ENCODE measurements at places on chromosomes 4 and X.

DNA sequence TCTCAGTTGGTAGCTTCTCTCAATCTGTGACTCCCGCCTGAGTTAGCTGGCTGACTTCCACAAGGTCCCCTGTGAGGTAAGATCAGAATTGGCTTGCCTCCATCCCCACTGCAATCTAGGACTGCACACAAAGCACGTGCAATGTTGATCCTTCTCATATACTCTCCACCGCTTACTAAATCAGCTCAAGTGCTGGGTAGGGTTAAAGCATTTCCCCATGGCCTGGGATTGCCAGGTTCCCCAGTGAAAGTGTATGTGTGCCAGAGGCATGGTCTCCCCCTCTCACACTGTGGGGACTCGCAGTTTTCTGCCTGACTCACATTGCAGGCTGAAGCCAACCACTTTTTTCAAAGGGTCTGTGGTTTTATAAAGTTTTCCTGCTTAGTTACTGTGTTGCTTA lies 886.9 kb downstream of the FAM133A start:
- DNase-seq: no peak

- DNase-seq: no peak
These were observed 67.1 kb downstream of the PRDM5 start for GRCh38 chr4:120855307-120856001.

- DNase-seq: no peak
These were observed 79.7 kb upstream of the ELOVL6 start for GRCh38 chr4:110278127-110278526.

DNA sequence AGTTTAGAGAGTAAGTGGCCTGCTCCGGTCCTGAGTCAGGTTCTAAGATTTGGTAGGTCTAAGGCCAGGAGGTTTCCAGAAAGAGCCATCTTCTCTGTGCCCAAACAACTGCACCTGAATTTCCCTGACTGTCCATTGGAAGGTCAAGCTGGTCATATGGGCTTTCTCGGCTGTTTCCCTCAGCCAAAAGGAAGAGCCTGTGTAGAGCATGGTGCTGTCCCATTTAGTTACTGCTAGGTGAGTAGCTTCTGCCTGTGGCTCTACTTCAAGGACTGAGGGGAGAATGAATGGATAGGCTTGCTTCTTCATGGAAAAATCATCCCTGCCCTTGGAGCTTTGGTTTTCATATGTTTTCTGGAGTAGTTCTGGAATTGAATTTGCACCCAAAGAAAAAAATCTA lies 33.7 kb downstream of the NHSL2 start:
- DNase-seq: no peak

DNA sequence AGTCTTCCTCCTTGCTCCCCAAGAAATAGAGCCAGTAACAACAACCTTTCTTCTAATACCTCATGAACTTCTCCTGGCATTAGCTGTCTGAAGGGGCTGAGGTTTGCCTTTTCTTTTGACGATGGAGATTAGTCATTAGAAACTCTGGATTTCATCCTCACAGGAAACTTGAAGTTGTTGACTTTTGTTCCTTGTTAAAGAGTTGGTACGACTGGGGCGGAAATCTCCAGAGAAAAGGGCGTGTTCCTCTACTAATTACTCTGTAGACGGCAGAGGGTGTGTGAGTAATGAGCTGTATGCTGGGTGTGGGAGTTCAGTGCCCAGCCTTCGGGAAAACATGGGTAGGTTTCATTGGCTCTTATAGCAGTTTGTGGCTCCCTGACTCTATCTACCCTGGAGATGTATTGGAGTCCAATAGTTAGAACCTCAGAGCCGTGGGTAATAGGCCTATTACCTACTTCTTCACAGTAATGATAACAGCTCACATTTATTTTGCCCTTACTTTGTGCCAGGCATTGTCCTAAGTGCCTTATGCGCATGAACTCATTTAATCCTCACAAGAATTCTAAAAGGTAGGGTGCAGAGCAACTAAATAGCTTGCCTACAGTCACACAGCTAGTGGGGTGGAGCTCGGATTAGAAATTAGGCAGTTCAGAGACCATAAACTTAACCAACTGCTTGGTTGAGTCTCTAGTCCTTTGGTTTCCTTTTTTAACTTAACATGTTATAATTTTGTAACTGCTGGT lies 23.4 kb downstream of the TMEM164 start:
- DNase-seq: no peak

DNA sequence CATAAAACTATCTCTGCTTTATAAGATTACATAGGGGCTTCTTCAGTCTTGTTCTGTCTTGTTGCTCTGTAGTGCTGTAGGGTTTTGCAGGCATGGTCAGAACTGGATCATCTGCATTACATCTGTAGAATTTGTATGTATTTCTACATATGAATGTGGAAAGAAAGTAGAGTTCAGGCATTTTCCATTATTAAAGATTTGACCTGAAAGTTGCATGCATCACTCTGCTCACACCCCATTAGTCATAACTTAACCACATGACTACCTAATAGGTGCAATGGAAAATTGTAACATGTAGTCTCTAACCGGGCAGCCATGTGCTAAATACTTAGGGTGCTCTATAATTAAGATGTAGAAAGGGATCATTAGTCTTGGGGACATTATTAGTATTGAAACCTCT lies 45.7 kb upstream of the AGA start:
- no peak for DNase-seq

- no peak for DNase-seq
These were observed 108.7 kb upstream of the PACRGL start for GRCh38 chr4:20591571-20591970.

DNA sequence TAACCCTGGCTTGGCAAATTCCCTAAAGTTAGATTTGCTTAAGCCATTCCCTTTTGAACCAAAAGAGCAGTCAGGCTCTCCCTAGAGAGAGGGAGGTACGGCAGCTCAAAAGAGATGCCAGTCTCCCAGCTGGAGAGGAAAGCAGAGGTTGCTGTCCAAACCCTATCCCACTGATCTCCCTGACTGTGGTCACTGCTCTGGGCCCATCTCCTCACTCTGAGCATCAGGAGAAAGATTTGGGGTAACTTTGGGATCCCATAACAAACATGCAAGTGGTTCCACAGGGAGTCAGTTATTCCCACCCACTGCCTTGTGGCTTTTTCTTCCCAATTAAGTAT lies 17.1 kb downstream of the ACSL1 start:
- no peak for DNase-seq

DNA sequence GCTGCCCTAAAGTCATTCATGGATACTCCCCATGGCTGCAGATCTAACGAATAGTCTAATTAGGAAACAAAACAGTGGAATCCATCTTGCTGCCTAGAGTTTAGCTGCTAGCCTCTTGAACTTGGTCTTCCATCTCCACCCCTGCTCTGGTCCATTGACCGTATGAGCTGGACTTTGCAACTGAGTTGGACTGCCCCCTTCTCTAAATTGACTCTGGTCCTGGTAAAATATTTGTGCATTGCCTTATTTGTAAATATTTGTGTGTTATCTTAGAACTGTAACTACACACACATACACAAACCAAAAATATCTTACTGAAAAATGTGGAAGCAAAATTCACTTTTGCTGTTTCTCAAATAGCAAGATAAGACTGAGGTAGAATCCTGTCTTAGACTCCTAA lies 181.3 kb downstream of the NWD2 start:
- DNase-seq: no peak

GRCh38 chr4:77169481-77169880 lies 12.5 kb downstream of the CCNG2 start:
- no peak for DNase-seq

GRCh38 chr4:40720916-40721315 lies 28.8 kb upstream of the NSUN7 start:
- DNase-seq: no peak

- no peak for DNase-seq
These were observed 373.6 kb downstream of the MID1IP1 start for GRCh38 chrX:39174772-39175417.

DNA sequence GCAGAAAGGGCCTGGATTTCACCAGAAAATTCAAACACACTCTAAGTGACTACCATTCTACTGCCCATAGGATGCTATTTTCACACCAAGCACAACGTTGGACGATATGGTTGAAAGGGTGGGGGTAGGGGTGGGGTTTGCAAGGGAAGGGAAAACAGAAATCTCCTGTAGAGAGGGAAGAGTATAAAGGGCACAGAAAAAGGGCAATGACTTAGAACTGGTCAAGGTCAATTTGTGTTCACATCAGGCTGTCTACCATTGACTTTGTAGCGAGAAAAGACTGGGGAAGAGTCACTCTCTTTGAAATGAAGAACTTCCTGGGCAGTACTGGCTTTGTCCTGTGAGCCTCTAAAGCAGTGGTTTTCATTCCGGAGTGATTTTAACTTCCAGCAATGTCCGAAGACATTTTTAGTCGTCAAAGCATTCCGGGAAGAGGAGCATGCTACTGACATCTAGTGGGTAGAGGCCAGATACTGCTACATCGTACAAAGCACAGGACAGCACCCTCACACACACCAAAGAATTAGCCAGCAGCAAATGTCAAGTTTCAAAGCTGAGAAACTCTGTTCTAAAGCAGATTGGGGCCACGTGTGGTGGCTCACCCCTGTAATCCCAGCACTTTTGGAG lies 48.4 kb upstream of the SLC7A3 start:
- DNase-seq: no peak

- no peak for DNase-seq
These were observed 233.4 kb upstream of the FAM47A start for GRCh38 chrX:34365471-34365870.

DNA sequence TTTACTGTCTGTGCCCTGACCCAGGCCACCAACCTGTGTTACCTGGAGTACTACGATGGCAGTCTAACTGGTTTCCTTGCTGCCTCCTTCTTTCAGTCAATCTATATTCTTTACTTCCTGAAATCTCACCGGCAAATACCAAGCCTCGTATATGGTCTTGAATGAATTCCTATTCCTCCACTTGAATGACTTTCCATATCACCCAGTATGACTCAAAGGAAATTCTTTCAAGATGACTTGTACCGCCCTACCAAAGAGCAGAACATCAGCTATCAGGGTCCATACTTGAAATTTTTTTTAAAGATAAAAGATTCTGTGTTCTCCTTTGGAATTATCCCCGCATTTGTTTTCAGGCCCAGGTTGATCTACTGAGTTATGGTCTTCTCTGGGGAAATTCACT lies 378.0 kb downstream of the AFF2 start:
- no peak for DNase-seq

GRCh38 chr4:81881855-81882621 lies 410.3 kb upstream of the RASGEF1B start:
- no peak for DNase-seq

- no peak for DNase-seq
These were observed 35.5 kb downstream of the DCUN1D4 start for GRCh38 chr4:51878431-51878830.

DNA sequence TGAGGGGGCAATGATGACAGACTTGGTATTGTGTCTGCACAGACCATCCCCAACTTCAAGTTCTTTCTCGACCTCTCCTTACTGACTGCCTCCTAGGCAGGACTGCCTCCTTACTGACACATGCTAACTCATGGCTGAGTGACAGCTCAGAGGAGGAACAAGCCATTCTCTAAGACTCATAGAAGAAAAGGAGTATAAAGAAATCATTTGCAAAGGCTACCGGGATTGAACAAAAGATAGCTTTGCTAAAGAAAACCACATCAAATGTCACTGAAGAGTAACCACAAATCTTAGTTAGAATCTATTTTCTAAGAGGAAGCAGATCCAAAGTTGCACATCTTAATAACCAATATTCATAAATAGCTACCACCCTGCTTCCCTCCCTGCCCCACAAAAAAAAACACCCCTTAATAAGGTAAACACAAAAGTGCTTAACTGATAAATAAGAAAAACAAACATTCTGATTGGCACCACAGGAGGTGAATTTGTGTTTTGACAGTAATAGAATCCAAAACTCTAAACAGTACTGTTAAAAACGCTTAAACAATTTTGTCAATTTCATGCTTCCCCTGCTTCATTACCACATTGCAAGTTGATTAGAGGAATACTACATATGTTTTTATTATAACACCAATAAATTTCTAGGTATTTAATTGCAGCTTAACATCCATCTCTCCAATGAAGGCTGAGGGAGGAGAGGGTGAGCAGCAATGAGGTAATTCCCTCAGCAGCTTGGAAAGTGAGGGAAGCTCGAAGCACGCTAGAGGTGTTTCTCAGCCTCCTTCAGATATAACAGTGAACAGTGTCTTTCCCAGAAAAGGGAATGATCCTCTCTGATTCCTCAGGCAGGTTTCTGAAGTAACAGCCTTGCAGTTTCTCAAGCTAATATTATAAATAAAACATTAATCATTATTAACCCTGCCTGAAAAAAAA lies 160.0 kb downstream of the HNRNPD start:
- DNase-seq: no peak

- no peak for DNase-seq
These were observed 1.9 kb downstream of the MYL5 start for GRCh38 chr4:675980-676870.

DNA sequence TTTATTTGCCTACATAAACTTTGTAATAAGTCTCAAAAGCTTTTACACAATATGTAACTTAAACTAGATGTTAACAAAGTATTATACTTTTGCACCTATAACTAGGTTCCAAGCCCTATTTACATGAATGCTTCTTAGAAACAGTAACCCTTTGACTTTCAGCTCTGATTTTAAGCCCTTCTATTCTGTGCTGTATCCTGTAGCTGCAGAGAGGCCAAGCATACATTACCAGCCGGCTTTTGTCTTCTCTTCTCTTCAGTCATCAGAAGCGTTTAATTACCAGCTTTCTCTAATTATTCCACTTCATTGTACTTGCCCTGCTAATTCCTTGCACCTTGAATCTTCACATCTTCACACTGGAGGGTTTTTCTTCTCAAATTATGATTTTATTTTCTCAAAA lies 403.1 kb downstream of the PDGFC start:
- DNase-seq: no peak

DNA sequence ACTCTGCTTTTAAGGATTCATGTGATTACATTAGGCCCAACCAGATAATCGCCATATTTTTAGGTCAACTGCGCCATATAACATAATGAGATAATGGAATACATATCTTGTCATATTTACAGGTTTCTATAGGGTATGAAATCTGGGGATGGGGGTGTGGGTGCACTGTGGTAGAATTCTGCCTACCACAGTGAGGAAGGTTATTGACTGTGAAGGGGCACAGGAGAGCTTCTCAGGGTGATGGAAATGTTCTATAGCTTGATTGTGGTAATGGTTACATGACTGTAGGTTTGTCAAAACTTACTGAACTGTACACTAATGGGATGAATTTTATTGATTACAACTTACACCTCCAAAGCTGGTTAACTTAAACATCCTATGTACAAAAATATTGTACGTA lies 15.9 kb downstream of the USP53 start:
- DNase-seq: no peak

- no peak for DNase-seq
These were observed 39.7 kb upstream of the CXorf51A start for GRCh38 chrX:146854281-146854680.

DNA sequence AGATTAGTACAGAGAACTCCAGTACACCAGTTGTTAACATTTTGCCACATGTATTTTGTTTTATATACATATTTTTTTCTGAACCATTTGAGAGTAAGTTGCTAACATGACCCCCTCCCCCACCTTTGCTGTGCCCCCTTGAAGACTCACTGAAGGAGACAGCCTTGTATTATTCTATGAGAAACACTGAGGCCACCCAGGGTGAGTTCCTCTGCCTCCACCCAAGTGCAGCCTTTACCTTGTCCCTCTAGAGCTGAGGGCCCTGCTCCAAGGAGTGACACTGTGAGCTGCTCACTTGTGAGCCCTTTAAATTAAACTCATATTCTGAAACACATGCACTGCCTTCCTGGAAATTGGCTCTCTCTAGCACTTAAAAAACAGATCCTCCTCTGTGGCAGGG lies 21.1 kb downstream of the KIT start:
- no peak for DNase-seq
